ENCODE measurements at places on chromosomes 3 and 15.

GRCh38 chr3:159030138-159030670 lies 228.3 kb downstream of the MFSD1 start:
- DNase-seq: no peak

DNA sequence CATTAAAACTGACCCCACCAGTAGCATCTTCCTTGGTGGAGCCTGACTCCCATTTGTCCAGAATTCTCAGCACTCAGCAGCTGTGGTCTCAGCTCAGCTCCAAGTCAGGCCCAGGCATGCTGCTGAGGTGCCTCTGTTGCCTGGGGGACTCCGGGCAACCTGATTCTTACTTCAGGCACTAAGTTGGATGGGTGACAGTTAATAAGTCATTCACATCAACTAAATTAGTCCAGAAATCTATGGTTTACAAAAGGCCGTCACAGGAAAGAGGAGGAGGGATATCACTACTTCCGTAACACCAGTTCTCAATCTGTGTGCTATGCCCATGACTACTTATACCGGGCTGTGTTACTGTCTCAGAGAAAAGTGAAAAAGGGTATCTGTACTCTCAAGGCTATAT lies 310.2 kb downstream of the SATB1 start:
- no peak for DNase-seq

- DNase-seq: no peak
These were observed 5.6 kb upstream of the ZNF80 start for GRCh38 chr3:114242947-114243346.

GRCh38 chr3:125386811-125387210 lies 11.7 kb upstream of the ZNF148 start:
- no peak for DNase-seq

- no peak for DNase-seq
These were observed 446.8 kb downstream of the IGSF11 start for GRCh38 chr3:118587847-118588246.

DNA sequence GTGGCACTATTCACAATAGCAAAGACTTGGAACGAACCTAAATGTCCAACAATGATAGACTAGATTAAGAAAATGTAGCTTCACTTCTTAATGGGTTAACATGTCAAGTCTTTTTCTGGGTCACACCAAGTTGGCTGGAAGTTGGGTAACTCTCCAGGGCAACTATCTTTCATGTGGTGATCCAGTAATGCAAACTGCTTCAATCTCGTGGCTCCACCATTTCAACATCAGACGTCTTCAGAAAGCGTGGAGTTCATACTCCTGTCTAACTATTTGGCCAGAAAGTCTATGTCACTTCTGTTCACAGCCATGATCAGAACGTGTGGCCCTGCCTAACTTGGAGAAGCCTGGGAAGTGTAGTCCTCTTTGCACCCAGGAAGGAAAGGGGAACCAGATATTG lies 32.2 kb downstream of the DUT start:
- no peak for DNase-seq

GRCh38 chr3:194269610-194270145 lies 81.5 kb downstream of the CPN2 start:
- DNase-seq: no peak

GRCh38 chr3:66133050-66133757 lies 87.6 kb upstream of the SLC25A26 start:
- no peak for DNase-seq

DNA sequence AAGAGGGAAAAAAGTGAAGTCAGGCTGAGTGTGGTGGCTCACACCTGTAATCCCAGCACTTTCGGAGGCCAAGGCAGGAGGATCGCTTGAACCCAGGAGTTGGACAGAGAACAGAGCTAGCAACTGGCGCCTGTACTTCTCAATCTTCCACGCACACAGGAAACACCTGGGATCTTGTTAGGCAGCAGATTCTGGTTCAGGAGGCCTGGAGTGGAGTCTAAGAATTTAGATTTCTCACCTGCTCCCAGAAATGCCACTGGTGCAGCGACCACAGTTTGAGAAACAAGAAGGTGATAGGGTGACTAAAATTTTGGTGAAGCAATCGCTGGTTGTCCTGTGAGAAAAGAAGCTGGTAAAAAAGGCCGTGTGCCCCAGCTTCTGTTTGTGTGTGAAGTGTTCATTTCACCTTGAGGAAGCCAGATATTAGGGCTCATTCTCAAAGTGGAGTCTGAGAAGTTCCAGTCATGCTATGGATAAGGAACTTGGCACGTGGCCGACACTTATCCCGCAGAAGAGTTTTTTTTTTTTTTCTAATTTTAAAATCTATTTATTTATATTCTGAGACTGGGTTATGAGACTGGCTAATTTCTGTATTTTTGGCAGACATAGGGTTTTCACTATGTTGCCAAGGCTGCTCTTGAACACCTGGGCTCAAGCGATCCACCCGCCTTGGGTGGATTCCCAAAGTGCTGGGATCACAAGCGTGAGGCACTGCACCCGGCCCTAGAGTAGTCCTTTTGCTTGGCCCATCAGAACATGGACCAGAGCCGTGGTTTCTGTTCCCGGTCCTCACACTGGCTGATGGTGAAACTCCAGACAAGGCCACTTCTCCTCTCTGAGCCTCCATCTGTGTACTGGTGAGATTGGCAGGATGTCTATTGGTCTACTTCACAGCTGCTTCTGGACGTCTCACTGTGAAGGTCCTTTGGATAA lies 324.6 kb upstream of the PROK2 start:
- no peak for DNase-seq

GRCh38 chr3:30605706-30606300 lies 598 bp upstream of the TGFBR2 start:
- no peak for DNase-seq

GRCh38 chr3:27606537-27606936 lies 115.6 kb downstream of the EOMES start:
- no peak for DNase-seq

DNA sequence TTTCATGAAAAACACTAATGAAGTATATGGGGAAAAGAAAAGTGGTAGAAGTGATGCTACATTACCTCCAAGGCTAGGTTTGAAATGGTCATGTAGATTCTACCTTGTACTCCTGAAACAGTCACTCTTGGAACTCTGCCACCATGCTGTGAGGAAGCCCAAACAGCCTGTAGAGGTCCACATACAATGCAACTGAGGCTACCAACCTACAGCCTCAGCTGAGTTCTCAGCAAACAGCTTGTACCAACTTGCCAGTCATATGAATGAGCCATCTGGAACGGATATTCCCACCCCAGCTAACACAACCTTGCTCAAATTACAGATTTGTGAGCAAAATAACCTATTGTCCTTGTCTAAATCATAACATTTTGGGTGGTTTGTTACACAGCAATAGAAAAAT lies 193.5 kb downstream of the ULK4 start:
- no peak for DNase-seq

DNA sequence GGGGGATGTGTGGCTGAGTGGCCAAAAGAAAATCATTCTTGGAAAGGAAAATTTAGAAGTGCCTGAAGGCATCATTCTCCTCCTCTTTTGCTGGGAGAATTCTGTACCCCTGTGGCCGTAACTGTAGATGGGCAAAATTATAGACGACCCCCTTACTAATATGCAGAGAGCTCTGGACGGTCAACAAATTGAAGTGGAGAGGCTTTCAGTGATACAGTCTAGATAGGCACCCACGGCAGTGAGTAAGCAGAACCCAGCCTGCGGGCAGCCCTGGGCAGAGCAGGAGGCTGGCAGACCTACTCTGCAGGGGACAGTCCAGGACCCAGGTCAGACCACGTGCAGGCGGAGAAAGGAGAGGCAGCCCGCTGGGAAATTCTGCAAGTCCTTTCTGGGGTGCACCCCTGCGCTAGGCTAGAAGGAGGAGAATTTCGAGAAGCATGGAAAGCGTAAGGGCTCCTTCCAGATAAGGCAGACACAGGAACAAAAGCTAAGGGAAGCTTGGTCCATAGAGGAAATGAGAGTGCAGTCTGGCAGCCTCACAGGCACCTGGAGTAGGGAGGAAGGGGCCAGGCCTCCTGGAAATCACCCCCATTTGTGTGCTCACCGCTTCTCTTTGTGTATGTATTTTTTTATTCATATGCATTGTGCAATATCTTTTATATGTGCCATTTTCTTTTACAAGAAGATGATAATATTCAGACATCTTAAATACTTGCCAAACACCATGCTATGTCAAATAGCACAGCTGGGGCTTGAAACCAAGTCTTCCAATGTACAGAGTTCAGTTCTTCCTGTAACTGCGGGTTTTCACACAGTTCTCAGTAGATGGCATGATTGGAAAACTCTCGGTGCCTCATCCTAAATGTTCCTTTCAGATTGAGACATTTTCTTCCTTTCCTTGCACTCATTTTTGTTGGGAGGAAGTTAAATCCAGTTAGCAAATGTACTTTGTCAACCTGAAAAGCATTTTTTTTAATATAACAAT lies 40.2 kb downstream of the LRRK1 start:
- no peak for DNase-seq

GRCh38 chr3:132416161-132416560 lies 1.1 kb upstream of the DNAJC13 start:
- no peak for DNase-seq

DNA sequence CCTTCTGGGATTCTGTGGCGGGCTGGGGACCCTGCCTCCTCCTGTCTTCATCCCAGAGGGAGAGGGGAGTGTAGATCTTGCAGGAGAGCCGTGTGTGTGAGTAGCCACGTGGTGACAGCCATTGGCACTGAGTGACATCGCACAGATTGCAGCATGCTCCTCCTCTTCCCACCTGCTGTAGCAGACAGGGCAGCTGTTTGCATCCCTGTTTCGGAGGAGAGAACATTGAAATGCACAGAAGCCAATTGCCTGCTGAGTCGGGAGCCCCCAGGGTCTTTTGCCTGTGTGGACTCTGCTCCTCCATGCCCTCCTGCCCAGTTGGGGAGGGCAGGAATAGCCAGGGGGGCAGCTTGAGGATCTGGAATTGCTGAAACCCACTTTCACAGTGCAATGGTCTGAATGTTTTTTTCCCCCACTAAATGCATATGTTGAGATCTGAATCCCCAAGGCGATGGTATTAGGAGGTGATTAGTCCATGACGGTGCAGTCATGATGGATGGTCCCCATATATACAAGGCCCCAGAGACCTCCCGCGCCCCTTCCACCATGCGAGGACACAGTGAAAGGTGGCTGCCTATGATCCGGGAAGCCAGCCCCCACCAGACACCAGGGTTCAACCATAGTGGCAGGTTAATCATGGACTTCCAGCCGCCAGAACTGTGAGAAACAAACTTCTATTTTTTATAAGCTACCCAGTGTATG lies 66.8 kb downstream of the CHRNA7 start:
- no peak for DNase-seq

GRCh38 chr3:158830391-158830790 lies 28.5 kb downstream of the MFSD1 start:
- no peak for DNase-seq

GRCh38 chr3:145422556-145422955 lies 738.4 kb downstream of the PLOD2 start:
- DNase-seq: no peak

DNA sequence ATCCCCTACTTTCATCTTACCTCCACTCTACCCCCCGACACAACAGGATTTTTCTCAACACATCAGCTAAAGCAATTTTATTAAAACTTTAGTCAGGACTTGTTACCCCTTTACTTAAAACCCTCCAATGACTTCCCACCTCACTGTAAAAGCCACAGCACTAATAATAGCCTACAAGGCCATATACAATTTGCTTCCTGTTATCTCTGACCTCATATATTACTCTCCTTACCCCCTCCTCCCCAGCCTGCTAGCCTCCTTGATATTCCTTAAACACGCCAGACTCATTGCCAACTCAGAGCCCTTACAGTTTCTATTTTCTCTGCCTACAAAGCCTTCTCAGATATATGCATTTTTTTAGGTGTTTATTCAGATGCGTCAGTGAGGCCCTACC lies 54.4 kb downstream of the DCUN1D1 start:
- no peak for DNase-seq

- peak; percentile 5 for DNase-seq
These were observed 63.5 kb upstream of the SLITRK3 start for GRCh38 chr3:165259541-165260193.

DNA sequence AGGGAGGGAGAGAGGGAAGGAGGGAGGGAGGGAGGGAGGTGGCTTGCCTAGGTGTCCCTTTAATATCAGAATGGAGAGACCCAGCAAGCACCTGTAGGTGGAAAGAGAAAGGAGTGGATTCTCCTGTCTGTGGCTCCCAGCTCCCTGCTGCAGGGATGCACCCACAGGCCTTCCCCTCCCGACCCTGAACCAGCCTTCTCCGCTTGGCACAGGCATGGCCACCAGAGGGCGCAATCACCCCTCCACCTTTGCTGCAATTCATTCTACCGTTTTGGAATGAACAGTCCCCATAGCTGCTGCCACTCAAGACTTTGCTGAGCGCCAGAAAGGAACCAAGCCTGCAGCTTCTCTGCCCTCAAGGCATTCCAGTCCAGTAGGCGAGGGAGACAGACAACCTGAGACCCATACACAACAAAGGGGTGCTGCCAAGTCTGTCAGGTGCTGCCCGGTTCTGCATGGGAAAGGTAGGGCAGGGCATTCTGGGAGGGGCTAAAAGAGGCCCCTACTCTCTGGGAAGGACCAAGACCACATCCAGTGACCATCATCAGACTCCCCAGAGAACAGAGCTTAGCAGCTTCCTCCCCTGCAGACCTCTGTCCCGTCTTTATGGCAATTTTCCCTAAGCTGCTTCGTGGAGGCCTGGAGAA lies 4.9 kb downstream of the TLR9 start:
- DNase-seq: no peak

- DNase-seq: no peak
These were observed 1.4 kb downstream of the IGF1R start for GRCh38 chr15:98649472-98650416.

DNA sequence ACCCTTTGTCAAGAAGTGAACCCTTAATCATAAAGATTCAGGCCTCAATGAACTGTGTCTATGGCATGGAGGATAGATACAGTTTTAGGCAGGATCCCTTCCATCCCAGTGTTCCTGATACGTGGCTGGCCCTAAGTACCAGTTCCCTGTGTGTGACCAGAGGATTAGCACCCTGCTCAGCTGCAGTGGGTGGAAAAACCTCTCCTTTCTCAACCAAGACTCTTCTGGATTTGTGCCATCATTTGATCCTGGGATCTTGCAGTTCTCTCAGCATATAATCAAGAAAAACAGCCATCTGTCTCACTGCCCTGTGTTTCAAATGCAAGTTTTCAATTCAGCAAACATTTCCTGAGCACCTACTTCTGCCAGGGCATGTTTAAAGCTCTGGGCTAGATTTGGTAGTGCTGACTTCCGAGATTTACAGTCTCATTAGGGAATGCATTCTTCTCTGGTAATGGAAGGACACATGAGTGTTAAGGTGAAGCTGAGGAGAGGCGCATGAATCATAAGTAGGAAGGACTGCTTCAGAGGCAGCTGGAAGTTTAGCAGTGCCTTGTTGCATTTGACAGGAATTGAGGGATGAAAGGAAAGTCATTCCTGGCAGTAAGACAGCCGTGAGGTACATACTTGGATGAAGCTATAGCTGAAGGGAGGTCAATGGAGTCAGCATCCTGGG lies 388.3 kb downstream of the MFSD1 start:
- DNase-seq: peak; percentile 45

GRCh38 chr3:161893972-161894371 lies 397.4 kb downstream of the OTOL1 start:
- peak; percentile 71 for DNase-seq

GRCh38 chr15:57308170-57308545 lies 68.1 kb upstream of the CGNL1 start:
- DNase-seq: no peak

GRCh38 chr3:40780925-40781406 lies 256.2 kb downstream of the ZNF621 start:
- DNase-seq: no peak

GRCh38 chr3:17742102-17742879 lies at the start of gene TBC1D5:
Gene TBC1D5 (minus strand): TSS chr3:17742631. CDS start chr3:17508570, 234,061 bp downstream.
- DNase-seq: peak; percentile 96

All from fibroblast of skin of left biceps (primary cell).